RKO (cell line): ENCODE measurements at places on chromosomes 4 and X.

DNA sequence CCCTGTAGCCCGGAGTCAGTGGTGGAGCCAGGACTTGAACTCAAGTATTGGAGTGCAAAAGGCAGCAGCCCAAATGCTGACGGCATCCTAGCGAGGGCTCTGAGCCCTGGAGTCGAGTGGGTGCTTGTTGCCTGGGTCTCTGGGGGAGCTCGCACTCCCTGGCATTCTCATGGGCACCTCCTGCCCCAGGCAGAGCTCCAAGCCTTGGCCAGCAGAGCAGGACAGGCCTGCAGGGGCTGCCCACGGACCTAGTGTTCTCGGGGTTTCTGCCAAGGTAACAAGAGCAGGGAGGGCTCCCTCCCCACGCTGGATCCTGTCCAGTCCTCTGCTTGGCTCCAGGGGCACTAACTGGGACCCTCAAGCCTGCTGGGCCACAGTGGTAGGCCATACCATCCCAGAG is 17.6 kb upstream of the WFS1 start:
- no peak for DNase-seq

DNA sequence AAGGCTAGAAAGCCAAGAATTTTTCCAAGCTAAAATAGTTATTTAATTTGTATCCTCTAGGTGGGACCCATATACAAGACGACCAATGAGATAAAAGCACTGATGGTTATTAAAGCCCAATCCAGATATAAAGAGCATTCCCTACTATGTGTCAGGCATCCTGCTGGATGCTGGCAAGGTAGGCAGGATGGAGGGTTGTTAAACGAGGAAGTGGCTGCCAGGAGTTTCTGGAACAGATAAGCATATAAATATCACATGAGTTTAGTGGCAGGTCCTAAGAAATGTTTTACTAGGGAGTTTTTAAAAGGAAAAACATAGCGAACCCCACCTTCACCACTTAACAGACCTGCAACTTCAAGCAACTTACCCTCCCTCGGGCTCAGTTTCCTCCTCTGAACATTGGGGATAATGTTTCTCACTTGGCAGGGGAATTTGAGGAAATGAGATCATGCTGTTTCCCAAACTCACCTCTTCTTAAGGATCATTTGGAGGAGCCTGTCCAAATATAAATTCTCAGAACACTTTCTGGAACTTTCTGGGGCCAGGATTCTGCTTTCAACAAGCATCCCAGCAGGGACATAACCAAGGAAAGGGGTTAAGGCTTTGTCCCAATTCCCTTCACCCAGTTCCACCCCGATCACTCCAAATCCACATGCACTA is 94.3 kb upstream of the LDB2 start:
- DNase-seq, result no peak

GRCh38 chrX:42809569-42809968 is 31.6 kb upstream of the PPP1R2C start:
- DNase-seq, result no peak

- no peak for DNase-seq
Measured at GRCh38 chr4:183635321-183635720, 23.7 kb downstream of the RWDD4 start.

- DNase-seq, result no peak
Measured at GRCh38 chr4:764405-765169, 59.0 kb downstream of the PCGF3 start.

DNA sequence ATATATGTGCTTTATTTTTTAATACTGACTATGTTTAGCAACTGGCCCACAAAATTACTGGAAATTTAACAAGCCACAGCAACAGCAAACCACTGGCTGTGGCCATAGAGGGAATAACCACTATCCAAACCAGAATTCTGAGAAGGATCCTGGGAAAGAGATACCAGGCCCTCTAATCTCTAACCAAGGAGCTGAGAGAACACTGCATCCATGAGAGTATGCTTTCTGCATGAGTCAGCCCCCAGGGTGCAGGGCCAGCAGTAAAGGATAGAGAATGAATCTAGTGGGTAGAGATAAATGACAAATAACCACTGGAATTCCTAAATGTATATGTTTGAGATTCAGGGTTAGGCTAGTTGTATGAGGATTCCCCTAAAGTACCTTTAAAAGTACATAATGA is 221.8 kb downstream of the KIT start:
- DNase-seq, result no peak

DNA sequence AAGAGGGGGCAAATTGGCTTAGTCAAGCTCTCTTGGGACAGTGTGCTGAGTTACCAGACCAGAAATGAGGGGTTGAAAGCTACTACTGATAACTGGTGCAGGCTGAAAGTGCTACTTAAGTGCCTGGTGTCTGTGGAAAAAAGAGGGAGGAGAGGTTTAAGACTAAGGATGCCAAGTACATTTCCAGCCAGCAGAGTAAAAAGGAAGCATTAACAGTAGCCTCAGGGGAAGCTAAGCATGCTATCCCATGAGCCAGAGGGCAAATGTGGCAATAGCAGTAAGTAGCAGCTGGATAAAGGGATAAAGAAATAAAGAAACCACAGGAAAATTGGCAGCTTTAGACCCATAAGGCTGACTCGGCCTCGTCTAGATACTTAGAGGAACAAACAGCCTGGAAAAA is 196.3 kb upstream of the MAB21L2 start:
- DNase-seq, result no peak

GRCh38 chrX:131067216-131067615 is 9.1 kb downstream of the ARHGAP36 start:
- no peak for DNase-seq

DNA sequence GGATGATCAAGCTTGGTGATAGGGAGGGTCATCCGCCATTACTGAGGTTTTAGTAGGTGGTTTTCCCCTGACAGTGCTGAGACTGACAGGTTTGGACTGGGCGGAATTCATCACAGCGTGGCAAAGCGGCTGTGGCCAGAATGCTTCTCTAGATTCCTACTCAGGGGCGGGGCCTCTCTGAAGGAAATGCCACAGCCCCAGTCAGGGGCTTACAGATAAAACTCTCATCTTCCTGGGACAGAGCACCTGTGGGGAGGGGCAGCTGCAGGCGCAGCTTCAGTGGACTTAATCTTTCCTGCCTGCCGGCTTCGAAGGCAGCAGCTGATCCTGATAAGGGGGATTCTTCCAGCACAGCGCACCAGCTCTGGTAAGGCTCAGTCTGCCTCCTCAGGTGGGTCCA is 316.7 kb downstream of the RPA4 start:
- DNase-seq, result no peak

DNA sequence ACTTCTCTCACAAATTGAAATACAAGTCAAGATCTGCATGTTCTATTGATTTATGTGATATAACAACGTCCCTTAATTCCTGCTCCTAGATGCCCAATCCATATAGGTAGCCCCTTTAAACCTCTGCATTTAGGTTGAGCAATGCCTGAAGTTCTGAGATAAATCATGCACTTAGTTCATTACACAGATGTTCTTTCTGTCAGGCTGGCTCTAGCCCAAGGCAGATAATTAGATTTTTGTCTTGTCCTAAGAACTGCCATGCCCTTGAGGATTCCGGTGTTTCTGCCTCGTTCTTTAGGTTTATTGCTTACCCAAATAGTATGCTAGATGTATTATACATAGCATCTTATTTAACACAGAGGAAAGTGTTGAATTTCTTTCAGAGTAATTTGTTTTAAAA is 143.1 kb downstream of the TRAM1L1 start:
- no peak for DNase-seq

DNA sequence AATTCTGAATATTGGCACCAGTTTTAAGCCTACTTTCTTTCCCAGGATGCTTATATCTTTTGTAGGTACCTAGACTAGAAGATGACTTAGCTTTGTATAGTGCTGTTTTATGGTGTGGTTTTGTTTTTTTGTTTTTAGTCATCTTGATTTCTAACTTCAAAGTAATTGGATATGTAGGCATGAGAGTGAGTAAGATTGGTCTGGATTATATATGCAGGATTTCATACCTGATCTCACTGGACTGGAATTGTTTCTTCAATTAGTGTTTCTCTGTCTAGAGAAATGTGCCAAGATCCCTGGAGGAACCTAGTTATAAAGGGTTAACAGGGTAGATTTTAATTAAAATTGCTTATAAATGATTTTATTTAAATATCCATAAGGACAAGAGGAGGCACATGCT is 23.1 kb downstream of the NAP1L5 start:
- no peak for DNase-seq

- no peak for DNase-seq
Measured at GRCh38 chr4:7708238-7708637, 231.4 kb downstream of the AFAP1 start.

DNA sequence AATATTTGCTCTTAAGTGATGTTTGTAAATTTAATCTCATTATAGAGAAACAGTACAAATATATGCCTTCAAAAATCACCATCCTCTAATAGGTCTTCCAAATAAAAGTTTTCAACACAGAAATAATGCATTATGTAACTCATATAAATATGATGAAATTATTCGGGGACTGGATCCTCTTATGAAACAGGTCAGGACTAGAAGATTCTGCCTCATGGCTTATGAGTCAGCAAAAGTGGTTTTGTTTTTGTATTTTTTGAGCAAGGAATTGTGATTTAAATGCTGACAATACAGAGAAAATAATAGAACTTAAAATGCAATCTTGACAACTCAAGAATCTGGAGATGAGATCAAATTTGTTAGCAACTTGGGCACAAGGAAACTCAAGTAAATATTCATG is 179.7 kb upstream of the NDP start:
- no peak for DNase-seq

- no peak for DNase-seq
Measured at GRCh38 chrX:104566681-104567501, 892 bp downstream of the IL1RAPL2 start.

GRCh38 chr4:187547316-187547715 is 448.3 kb upstream of the ZFP42 start:
- DNase-seq, result no peak

DNA sequence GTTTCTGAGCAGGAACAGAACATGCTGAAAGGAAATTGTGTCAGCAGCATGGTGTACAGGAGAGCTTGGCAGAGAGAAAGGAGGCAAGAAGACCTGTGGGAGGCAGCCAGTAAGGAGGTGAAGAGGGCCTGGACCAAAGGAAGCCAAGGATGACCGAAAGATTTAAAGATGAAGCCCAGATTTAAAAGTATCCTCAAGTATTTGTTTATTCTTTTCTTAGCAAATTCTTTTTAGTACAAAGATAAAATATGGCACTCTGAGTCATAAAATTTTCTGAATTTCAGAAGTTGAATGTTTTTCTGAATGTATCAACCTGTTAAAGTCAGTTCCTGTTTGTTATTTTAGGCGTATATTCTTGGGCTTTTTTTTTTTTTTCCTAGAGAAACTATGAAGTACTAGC is 3.5 kb downstream of the PKD2 start:
- DNase-seq, result no peak

DNA sequence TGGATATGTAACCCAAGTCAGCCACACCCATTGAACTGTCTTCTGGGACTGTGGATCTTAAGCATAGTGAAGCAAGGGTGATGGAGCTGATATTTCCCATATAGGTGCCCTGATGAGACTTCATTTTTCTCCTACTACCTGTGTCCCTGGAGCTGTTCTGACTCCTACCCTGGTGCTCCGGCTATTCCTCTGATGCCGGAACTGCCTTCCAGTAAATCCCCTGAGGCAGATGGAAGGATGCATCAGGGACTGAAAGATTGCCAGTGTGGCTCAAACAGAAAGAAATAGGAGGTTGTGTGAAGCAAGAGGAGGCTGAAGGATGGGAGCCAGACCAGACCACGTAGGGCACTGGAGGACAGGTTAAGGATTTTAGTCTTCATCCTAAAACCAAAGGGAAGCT is 74.7 kb downstream of the HOPX start:
- DNase-seq, result no peak

DNA sequence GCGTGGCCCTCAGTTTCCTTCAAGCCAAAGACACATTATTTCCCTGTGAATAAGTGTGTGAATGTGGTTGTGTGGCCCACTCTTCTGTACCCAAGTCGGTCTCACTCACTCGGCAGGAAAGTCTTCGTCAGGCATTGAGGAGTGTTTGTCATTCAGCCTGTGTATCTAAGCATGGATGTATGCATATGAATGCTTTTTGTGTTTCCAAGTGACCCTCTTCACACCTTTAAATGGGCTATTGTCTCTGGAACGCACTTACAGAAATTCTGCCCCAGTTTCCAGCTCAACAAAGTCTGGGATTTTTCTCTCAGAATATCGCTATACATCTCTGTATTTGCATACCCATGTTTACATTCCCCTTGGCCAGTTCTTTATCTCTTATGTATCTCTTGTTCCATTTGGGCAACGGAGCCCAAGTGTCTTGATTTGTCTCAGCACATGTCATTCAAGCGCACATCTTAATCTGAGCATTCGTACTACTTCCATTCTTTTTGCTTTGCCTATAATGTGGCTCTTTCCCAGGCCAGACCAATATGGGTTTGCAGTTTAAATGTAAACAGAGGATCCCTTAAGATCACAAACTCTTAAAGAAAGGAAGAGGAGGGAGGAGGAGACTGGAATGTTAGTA is 4.8 kb downstream of the BCOR start:
- no peak for DNase-seq

- no peak for DNase-seq
Measured at GRCh38 chr4:89026542-89026941, 30.4 kb downstream of the FAM13A start.

DNA sequence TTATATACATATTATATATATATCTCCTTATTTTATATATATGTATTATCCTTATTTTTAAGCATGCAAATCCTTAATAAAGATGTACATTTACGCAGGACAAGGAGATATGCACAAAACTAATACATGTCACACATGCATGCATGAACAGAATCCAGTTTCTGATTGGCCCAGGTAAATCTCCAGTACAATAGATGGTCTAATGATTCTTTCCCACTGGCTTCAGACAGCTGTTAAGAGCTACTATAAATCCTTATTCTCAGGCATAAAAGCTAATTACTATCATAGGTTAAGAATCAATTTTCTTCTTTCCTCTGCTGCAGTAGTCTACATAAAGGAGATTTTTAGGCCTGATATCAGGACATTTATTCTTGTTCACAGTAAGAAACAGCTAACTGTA is 689.8 kb downstream of the KCTD8 start:
- no peak for DNase-seq

DNA sequence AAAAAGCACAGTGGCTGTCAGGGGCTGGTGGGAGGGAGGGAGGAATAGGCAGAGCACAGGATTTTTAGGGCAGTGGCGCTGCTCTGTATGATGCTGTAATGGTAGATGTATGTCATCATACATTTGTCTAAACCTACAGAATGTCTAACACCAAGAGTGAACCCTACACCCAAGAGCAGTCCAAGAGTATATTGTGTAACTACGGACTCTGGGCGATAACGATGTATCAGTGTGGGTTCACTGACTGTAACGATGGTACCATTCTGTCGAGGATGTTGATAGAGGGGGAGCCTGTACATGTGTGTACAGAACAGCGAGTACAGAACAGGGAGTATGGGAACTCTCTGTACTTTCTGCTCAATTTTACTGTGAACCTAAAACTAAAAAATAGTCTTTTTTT is 76.5 kb downstream of the HAUS3 start:
- no peak for DNase-seq

GRCh38 chr4:17168571-17168970 is 270.1 kb upstream of the LDB2 start:
- DNase-seq, result no peak

GRCh38 chr4:152009031-152009670 is 248.3 kb upstream of the GATB start:
- DNase-seq, result no peak
